ENCODE measurements at places on chromosomes 12 and 14. TPM values are rescaled to one million over a fixed set of nuclear protein-coding genes. Genes with fewer than 3 reads are reported as not detected.

Gene FLRT2
- 2.8 TPM for total RNA-seq

Gene MUCL1
- not detected for total RNA-seq

Gene KRT82
- not detected for total RNA-seq

Gene SERPINA5
- total RNA-seq, result not detected

Gene CMA1
- total RNA-seq, result not detected

All from aortic smooth muscle cell (primary cell).